ENCODE measurements at places on chromosomes 11 and 22.

GRCh38 chr22:42719656-42720262, 911 bp downstream of the A4GALT start:
- no peak for DNase-seq

GRCh38 chr11:130464291-130464812, 15.9 kb downstream of the ADAMTS15 start:
- no peak for DNase-seq

DNA sequence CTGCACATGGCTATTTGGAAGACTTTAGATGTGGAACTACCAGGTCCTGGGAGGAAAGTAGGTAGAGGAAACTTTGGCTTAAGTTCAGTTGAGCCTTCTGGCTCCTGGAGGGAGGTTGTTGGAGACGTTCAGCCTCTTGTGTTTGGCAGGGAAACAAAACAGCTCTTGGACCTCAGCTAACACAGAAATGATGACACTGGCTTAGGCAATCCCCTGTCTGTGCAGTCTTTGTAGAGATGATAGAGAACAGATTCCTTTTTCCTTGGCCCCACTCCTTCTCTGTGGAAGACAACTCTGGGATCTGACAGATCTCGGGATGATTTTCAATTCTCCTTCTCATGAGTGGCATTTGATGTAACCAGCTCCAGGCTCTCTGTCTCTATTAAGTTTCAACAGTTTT, 428.5 kb downstream of the TMEM135 start:
- no peak for DNase-seq

DNA sequence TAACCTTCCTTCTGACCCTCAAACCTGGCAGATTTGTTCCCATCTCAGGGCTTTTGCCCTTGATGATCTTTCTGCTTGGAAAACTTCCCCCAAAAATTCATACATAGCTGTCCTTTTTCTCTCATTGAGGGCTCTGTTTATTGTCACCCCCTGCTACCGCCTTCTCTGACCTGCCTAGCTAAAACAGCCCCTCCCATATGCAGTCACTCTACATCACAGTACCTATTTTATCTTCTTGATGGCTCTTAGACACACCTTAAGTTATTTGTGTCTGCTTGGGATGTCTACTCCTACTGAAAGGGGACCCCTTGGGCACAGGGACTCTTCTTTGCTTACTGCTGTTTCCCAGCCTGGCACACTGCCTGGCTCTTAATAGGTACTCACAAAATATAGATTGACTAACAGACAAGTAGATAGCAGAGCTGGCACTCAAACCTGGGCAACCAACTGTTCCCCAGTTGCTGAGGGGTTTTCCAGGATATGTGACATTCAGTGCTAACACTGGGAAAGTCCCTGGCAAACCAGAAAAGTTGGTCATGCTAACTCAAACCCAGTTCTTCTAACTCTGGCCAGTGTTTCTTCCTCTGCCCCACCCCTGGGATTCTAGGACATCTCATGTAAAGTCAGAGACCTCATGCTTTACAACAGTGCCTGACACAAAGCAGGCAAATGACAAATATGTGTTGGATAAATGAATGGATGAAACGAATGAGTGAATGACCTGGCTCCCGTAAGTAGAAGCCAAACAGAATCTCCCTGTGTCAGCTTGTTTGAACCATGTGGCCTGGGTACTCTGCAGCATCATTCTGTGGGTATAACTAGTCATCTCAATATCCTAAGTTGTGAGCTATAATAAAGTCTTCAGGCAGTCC, 19.8 kb upstream of the FJX1 start:
- DNase-seq: no peak

GRCh38 chr22:39814899-39815298, 78.7 kb downstream of the ENTHD1 start:
- DNase-seq: no peak

DNA sequence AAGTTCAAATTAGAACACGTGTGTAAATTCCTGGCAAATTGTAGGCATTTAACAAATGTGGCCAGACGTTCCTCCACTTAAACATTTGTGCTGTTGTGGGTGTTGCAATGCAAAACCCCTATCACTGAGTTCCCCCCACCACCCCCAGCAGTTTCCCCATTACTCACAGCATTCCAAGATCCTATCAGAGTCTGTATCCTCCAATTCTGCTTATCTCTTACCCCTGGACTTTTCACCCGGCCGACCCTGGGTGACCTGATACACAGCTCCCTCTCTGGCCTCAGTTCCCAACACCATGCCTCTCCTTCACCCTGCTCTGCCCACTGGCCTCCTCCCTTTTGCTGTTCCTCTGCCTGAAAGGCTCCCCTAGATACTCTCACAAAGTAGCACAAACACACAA, 31.4 kb upstream of the AQP11 start:
- DNase-seq: no peak

GRCh38 chr11:40287916-40288803, 1171.3 kb downstream of the LRRC4C start:
- DNase-seq: no peak

DNA sequence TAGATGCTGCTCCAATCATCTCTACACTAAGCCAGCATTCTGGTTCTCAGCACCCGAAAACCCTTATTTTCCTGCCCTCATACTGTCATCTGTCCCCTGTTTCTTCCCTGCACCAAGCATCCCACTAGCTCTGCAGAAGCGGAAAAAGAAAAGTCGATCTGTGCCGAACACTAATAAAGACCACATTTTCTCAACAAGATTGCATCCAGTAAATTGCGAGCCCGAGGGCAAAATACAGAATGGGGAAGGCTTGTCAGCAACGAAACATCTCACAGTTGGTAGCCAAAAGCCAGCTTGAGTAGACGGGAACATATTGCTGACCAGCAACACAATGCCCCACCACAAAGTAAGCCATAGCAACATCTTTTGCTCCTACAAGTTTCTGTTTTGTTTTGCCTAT, 227.4 kb downstream of the CADM1 start:
- no peak for DNase-seq

- no peak for DNase-seq
Observed at GRCh38 chr11:46849631-46850030, 3.6 kb upstream of the CKAP5 start.

- no peak for DNase-seq
Observed at GRCh38 chr11:115642660-115643059, 138.4 kb upstream of the CADM1 start.

DNA sequence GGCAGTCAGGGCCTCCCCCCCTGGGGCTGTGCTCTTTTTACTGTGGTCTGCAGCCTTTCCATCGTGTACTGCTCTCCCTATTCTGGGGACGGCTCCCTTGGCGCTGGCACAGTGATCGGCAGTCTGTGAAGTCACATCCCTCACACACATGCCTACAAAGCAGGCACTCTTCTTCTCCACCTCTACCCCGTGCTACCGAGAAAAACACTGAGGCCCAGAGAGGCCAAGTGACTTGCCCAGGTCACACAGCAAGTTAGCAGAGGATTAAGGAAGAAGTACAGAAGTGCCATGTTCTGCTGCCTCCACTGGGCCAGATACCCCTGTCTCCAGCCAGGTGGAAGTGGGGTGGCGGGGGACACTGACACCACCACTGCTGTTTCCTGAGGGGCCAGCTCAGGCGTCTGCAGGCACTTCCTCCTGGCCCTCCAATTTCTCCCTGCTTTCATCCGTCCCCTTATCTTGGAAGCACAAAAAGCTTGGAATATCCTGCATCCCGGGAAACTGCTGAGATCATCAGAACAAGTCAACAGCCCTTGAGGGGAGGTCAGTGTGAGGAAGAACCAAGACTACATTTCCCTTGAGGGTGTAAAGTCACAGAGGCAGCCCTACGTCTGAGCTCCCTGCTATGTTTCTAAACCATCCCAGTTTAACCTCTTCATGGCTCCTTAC, 30.2 kb upstream of the KLHL35 start:
- DNase-seq: no peak

DNA sequence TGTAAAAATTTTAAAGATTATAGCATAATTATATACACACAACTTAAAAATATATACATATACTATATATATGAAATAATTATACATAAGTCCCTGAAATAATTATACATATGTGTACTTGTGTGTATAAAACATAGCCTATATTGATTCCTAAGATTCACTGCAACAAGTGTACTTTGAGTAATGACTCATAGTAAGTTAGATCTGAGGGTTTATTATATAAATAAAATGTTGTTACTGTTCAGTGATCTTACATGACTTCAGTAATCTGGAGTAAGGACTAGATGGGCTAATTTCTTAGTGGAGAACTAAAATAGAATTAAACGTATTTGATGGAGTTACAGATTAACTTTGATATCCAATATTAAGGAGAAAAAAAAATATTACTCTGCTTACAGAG, 350.5 kb downstream of the CNTN5 start:
- no peak for DNase-seq

- no peak for DNase-seq
Observed at GRCh38 chr22:46590334-46590733, 29.9 kb upstream of the GRAMD4 start.

DNA sequence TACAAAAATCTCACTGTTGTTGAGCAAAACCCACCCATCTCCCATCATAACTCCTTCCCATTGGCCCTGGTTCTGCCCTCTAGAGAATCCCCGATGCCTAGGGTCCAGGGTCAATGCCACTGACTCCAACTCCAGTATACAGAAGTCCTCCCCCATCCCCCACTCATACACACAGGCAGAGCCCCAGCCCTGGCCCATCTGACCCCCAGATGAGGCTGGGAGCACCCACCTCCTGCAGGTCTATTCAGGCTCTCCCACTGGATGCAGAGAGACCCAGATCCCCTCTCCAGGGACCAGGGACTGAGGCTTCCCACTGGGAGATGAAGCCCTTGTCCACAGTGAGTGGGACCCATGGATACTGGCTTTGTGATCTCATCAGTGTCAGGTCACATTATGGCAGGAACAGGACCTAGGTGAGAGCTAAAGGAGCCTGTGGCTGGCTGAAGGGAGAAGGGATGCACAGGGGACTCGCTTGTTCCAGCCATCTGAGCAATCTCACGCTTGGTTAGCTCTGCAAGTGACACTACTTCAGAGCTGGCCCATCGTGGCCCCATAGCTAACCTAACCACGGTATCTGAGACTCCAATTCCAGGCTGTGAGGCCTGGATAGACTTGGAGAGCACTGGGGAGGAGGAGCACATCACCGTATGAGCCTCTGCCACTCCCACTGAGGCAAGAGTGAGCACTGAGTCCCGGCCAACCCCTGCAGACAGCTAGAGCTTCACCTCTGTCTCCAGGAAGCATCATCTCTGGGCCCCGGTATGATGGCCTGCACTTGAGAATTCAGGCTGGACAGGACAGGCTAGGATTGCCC, 35.7 kb downstream of the TRIM29 start:
- no peak for DNase-seq

DNA sequence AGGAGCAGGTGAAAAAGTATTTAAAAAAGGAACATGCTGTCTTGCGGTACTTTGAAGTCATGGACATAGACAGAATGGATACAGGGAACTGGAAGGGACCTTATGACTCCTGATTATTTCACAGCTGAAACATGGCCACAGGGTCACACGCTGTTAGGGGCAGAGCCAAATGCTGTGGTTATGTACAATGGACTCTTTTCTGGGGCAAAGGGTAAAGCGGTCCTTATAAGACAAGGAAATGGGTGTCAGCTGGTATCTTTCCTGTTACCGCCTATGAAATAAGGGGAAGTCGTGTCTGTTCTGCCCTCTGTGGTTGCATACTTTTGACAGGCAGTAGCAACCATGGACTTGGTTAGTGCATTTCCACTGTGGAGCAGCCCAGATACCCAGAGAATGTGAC, 12.8 kb upstream of the ST14 start:
- DNase-seq: peak; percentile 29

- no peak for DNase-seq
Observed at GRCh38 chr11:96311120-96311568, 31.9 kb downstream of the MAML2 start.

- DNase-seq: no peak
Observed at GRCh38 chr11:128819198-128819597, 47.9 kb downstream of the KCNJ1 start.

DNA sequence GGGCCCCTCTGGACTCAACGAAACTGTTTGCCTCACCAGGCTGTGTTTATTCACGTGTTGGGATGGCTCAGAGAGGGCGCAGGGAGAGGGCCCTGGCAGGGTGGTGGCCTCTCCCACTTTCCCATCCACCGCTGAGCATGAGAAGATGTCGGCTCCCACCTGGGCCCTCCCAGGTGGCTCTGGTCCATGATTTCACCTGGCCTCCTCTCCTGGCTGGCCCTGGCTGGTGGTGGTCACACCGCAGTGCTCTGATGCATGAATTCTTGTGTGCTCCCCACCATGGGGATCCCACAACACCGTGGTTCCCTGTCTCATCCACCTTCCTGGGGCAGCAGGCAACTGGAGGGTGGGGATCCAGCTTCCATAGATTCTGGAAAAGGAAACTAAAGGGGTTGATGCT, 13.4 kb downstream of the RTL6 start:
- DNase-seq: no peak

DNA sequence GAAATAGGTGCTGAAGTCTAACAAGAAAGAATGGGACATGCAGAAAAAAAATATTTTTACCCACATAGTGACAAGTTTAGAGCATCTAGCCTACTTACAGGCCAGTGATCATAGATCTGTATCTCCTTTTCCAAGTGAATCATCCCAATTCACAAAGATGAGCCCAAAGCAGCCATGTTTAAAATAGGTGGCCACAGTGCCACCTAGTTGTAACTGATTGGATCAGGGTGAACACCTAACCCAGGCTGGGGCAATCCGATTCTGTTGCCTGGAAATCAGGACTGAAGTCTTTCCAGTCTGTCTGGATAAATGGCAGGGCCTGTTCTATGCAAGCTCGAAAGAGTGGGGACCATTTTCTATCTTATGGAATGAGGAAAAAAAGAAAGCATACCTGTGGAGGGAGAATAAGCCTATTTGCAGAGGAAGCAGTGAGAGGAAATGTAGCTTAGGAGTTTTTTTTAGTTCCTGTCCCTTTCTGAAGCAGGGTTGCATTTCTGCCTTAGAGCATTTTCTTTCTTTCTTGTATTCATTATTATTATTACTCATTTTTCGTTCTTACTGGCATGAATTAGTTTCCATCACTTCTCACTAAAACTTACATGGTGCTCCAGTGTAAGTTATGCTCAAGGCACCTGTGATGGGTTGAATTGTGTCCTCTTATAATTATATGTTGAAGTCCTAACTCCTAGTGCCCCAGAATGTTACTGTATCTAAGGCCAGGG, 113.2 kb upstream of the RAG2 start:
- DNase-seq: no peak

- DNase-seq: no peak
Observed at GRCh38 chr11:4830346-4830745, 9.2 kb downstream of the OR51F2 start.

GRCh38 chr22:35605369-35605680, 11.8 kb downstream of the MB start:
- DNase-seq: no peak

DNA sequence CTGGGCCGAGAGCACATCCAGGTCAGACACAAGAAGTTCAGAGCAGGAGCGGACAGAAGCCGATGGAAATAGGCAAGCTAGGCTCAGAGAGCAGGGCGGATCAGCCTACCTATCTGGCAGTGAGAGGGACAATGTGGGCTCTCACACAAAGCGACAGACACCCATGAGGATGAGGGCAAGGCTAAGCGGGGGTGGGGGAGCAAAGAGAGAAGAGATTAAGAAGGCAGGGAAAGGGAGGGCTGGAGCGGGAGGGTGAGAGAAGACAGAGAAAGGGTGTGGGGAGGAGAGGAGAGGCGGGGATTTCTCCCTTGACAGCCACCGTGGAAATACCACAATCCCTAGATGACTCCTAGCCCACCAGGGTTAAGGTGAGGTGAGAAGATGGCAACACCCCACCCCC, 57.9 kb downstream of the BUD13 start:
- DNase-seq: no peak

- peak; percentile 44 for DNase-seq
Observed at GRCh38 chr11:13962562-13963168, at the start of gene SPON1. Gene SPON1 (plus strand): TSS chr11:13962723. CDS start chr11:13962905, 182 bp downstream.

GRCh38 chr22:42376711-42377554, 55.3 kb downstream of the NFAM1 start:
- no peak for DNase-seq
